ENCODE measurements at places on chromosomes 7 and 10.

GRCh38 chr10:89283025-89283935 is 18.6 kb upstream of the IFIT2 start:
- no peak for DNase-seq

DNA sequence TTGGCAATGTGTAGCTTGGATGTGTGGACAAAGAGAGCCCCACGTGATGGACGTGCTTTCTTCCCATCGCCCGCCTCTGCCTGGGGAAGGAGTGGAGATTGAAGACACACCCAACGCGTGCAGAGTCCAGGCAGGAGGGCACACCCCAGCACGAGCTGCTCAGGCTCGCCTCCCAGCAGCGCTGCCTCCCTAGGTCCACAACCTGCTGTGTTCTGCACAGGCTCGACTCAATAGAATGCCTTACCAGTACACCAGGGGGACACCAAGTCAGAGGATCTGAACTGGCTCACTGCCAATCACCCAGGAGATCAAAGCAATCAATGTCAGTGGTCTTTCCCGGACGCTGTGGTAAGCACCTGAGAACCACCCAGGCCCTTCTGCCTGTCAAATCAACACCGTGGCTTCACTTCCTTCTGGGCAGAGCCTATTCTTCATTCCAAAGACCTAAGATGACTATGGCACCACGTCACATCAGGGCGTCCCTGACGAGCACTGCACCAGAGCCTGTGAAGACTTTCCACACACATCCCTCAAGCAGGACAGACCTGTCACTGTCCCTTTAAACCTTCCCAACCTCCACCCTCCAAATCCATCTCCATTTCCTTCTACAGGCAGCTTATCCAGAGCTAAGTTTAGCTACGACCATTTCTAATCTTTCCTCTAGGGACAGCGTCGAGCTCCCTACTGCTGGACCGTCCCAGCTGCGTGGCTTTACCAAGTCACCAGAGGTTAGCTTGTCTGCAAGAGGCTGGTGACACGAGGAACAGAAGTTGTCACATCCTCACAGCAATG is 72.3 kb downstream of the AMZ1 start:
- peak; percentile 80 for DNase-seq

- DNase-seq: no peak
Measured at GRCh38 chr7:33155811-33156210, 26.4 kb downstream of the BBS9 start.

- DNase-seq: no peak
Measured at GRCh38 chr10:74543276-74543675, 283.1 kb upstream of the KAT6B start.

GRCh38 chr7:17325364-17325763 is 26.9 kb downstream of the AHR start:
- DNase-seq: no peak

GRCh38 chr10:78494179-78494578 is 460.5 kb downstream of the RPS24 start:
- DNase-seq: no peak

DNA sequence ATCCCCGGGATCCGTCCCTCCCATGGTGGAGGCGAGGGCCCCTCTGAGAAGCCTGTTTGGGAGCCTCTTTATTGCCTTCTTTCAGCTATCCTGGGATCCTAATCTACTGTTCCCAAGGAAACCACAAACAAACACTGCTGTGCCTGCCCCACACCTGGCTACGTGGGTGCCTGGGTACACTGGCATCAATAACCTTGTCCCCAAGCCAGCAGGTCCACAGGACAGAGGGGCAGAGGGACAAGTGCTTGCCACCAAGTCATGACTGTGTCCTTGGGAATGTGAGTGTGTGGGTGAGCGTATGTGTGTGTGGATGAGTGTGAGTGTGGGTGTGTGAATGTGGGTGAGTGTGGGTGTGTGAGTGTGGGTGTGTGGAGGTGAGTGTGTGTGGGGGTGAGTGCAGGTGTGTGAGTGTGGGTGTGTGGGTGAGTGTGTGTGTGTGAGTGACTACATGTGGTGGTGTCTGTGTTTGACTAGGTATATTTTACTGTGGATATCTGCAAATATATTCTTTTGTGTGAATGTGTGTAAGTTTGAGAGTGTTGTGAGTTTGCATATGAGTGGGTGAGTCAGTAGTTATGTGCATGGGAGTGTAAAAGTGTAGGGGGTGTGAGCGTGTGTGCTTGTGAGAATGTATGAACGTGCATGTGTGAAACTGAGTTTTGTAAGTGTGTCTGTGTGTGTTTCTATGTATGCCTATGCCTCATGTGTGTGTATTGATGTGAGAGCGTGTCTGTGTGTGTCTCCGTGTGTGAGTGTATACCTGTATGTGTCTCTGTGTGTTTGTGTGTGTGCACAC is 96.1 kb downstream of the TNS3 start:
- no peak for DNase-seq

DNA sequence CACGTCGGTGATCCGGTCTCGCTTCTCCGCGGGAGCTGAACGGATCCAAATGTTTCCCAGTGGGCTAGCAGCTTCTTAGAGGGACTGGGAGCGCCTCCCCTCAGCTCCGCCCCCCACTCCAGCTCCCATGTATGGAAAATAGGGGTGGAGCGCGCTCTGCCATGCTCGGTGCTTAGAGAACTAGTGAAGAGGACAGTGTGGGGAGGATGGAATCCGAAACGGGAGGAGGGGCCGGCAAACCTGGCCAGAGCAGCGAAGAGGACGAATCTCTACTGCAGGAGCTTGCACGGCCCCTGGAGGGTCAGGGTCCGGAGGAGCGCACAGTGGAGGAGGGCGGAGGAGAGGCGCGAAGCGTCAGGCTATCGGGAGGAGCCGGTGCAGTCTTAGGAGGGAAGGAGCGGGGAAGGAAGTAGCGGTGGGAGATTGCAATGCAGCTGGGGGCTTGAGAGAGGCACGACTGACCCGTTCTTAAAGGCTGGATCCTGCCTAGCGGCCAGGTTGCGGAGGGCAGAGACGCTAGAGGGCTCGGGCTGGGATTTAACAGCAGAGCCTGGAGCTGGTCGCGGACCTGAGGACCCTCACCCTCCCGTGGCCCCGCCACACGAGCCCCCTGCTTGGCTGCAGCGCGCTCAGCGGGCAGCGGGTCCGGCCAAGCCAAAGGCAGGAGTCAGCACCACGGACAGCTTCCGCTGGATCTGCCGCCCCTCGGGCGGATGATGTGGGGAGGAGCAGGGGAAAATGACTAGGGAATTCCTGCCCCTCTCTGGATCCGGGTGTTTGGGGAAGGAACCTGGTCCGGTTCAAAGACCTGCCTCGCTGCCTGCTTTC is at the start of gene PRLHR:
Gene PRLHR, minus strand, starts transcription at position 51 of the 828 bp plus-strand sequence. CDS start 404 bp downstream, outside the sequence.
- peak; percentile 36 for DNase-seq

- DNase-seq: peak; percentile 39
Measured at GRCh38 chr7:41711283-41712064, 8.6 kb upstream of the INHBA start.

DNA sequence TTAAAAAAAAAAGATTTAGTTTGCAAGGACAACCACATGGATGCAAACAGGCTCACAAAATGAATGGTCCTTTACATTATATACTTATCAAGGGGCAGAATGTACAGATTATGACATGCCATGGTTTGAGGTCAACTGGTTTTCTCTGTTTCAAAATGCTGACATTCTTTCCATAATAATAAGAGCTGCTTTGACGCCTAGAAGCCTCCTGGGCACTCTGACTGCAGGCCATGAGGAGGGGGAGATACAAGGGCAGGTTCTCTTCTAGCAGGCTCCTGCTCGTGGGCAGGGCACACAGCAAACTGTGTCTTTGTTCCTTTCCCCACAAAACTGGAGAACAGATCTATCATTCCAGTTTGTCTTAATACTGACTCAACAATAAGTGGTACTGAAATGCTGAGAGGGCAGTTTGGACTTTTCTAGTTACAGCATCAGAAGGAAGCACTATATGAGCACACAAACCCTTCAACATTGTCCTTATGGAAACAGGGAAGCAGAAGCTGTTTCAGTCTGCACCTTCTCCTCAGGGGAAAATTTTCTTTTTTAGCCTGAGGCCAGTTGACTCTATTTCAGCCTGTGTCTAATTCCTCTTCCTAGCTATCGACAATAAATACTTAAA is 314.9 kb upstream of the AOAH start:
- DNase-seq: no peak

GRCh38 chr10:24869354-24870015 is 82.9 kb downstream of the PRTFDC1 start:
- no peak for DNase-seq

DNA sequence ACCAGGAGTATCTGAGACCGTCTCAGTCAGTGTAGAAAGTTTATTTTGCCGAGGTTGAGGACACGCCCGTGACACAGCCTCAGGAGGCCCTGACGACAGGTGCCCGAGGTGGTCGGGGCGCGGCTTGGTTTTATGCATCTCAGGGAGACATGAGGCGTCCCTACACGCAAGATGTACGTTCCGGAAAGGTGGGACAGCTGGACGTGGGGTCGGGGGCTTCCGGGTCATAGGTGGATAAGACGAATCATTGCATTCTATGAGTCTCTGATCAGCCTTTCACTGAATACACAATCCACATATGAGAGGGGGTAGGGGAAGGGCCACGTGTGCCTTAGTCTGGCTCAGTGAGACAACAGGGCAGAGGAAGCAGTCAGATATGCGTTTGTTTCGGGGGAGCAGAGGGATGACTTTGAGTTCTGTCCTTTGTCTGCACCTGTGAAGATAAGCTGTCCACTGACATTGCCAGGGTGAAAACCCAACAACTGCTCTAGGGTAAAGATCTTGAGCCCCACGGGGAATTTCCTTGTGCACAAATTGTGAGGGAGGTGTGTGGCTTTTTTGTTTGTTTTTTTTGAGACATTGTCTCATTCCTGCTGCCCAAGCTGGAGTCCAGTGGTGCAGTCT is 66.2 kb downstream of the DNAJB6 start:
- DNase-seq: no peak

- DNase-seq: no peak
Measured at GRCh38 chr7:98284335-98285036, 3.0 kb downstream of the BRI3 start.

GRCh38 chr7:32774541-32774951 is 117.0 kb downstream of the KBTBD2 start:
- DNase-seq: no peak

- DNase-seq: no peak
Measured at GRCh38 chr10:85547460-85548023, 819.1 kb downstream of the GRID1 start.

DNA sequence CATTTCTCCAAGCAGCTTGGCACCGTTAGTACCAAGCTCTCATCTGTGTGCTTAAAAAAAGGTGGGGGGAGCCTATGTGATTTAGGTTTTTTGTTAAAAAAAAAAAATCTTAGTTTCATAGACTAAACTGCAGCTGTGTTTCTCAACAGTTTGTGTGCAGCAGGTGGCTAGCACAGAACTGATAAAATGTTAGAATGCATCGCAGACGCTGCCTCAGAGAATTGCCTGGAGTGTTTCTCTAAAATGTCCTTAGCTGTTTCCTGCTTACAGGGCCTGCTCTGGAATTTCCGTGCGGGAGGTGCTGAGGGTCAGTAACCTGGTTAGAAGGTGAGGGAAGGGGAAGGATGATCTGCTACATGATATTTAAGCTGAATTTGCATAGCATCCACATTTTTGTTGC is 268.9 kb downstream of the PLXDC2 start:
- DNase-seq: no peak

DNA sequence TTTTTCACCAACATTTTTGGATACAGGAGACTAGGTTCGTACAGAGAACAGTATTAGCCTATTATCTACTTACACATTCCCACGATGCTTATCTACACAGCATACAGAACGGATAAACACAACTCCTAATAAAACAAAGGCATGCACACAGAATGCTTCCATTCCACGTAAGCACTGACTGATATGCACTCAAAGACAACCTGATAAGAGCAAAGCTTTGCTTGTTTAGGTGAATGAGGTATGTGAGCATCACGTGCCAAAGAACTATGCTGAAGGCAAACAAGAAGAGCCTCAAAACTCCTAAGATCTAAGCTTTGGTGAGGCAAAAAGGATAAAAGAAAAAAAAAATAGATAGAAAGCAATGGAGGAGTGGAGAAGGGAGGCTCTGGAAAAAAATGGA is 413.5 kb upstream of the LRRN3 start:
- DNase-seq: no peak

GRCh38 chr10:17208476-17208875 is 7.0 kb upstream of the TRDMT1 start:
- no peak for DNase-seq

GRCh38 chr7:120274482-120274881 is 1.5 kb downstream of the KCND2 start:
- peak; percentile 10 for DNase-seq

All from D341Med (cell line).